Activated CD4-positive, alpha-beta T cell treated with anti-CD3 and anti-CD28 coated beads, Interleukin-2, amount 50 U/mL, for 1 hour (primary cell): ENCODE measurements at places on chromosomes 3 and 15.

GRCh38 chr3:156675830-156676767 lies 1.7 kb downstream of the TIPARP start:
- DNase-seq = peak; percentile 11

- peak; percentile 74 for DNase-seq
These were observed at the start of gene ELL3 for GRCh38 chr15:43776718-43777266. Gene ELL3, minus strand, starts transcription at chr15:43776966. Its CDS starts 65 bp downstream, at chr15:43776901.

DNA sequence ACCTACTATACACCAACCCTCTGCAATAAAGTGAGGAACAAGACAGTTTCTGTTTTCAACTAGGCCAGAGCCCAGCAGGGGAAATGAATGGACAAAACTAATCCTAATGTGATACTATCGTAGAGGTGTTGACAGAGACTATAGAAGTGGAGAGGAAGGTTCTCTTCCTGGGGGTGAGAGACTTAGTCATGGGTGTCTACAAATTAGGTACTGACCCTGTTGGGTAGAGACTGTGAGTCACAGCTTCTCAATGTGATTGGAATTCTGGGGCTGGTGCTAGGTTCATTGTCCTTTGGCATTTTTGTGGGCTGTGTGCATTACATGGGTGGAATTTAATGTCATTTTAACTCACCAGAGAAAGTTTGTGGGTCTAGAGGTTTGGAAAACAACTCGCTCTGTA lies 79.3 kb downstream of the ADAMTSL3 start:
- DNase-seq = no peak

DNA sequence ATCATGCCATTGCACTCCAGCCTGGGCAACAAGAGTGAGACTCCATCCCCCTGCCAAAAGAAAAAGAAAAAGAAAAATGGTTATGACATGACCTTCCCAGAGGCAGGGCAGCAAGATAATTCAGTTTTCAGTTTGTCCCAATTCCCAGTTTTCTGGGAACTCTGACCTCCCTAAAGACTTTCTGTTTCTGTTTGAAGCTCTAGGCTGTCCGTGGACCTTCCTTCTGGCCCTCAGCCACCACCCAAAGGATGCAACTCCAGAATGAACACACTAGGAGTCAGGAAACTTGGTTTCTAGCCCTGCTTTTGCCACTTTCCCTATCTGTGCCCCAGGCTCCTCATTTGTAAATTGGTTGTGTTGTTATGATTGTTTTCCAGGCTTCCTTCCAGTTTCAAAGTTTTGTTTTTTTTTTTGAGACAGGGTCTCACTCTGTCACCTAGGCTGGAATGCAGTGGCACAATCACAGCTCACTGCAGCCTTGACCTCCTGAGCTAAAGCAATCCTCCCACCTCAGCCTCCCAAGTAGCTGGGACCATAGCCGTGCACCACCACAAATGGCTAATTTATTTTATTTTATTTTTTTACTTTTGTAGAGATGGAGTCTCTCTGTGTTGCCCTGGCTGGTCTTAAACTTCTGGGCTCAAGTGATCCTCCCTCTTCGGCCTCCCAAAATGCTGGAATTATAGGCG lies 68.6 kb downstream of the CDC25A start:
- DNase-seq = no peak

DNA sequence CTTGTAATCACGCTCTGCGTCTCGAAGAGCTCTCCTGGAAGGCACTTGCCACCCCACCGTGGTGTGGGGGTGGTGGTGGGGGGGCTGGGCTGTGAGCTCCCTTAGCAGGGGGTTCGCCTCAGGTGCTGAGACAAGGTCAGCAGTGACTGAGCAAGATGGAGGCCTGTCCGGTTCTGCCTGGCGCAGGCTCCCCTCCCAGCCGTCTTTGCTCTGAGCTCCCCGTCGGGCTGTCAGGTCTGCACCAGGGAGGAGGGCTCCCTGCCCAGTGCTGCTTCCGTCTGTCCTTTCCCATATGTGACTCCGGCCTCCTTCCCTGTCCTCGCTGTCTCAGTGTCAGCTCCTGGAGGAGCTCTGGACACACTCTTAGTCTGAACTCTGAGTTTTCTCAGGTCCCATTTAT lies 80.0 kb downstream of the PLXNA1 start:
- DNase-seq = no peak

GRCh38 chr15:26232691-26233090 lies 369.6 kb upstream of the ATP10A start:
- DNase-seq = no peak

DNA sequence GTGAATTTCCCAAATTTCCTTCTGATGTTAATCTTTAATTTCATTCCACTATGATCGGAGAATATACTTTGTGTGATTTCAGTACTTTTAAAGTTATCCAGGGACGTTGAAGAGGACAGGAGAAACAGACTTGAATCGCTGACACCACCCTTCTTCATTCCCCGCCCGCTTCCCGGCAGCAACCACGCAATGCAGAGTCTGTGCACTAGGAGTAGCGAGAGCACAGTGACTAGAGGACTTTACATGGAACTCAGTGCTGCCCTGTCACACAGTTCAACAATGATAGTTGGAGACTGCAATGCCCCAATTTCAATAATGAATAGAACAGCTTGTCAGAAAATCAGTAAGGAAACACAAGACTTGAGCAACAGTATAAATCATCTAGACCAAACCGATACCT lies 73.9 kb downstream of the RNF13 start:
- DNase-seq = no peak

GRCh38 chr3:139427283-139428060 lies 38.0 kb upstream of the COPB2 start:
- no peak for DNase-seq

GRCh38 chr15:74869726-74870407 lies 3.3 kb downstream of the SCAMP2 start:
- DNase-seq = no peak

GRCh38 chr3:13828501-13829265 lies 51.2 kb downstream of the WNT7A start:
- DNase-seq = no peak

- no peak for DNase-seq
These were observed at the start of gene RARB for GRCh38 chr3:25427942-25428788. Gene RARB, plus strand, starts transcription at chr3:25428263. Its CDS starts 469 bp downstream, at chr3:25428732.

DNA sequence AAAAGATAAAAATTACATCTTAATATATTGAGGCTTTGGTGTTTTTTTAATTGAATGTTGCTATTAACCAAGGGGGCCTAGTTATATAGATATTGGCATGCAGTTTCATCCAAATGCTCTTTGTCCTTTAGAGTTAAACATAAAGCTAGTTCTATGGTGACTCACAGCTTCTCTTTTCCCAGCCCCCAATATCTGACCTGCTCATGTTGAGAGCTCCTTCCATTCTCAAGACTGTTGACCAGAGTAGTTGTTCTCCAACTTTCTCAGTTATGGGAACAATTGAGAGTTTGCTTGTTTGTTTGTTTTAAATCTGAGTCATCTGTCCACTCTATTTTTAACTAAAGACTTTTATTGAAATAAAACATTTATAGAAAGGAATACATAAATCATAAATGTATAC lies 15.8 kb upstream of the RARB start:
- DNase-seq = no peak

GRCh38 chr3:126136428-126137220 lies 43.8 kb downstream of the ALDH1L1 start:
- no peak for DNase-seq

DNA sequence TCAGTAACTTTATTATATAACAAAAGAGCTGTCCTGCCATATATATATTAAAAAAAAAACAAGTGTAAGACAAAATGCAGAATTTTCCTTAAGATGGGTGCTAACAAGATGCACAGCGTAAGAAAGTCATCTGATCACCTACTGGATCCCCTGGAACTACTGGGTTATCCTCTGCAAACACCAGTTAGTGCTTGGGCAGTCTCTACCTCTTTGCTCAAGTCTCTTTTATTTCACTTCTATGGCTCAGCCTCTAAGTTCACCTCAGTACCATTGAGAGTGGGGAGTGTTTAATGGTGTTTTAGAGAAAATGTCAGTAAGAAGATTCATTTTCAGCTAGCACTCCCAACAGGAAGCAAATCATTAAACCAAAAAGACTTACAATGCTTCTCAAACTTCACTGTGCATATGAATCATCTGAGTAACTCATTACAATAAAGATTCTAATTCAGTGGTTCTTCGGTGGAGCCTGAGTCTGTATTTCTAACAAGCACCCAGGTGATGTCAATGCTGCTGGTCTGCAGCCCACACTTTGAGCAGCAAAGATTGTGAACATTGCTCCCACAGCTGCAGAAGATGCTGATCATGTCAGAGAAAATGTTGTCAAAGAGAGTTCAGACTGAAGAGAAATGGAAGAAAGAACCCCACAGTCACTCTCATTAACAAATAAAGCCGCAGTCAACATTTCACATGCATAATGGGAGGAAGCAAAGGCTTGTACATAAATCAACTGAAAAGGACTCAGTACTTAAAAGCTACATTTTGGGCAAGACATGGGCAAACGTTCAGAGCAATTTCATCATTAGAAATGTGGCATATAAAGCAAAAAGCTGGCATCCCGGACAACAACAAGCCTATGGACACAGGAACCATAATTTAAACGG lies 227.1 kb upstream of the ATP11B start:
- DNase-seq = no peak

GRCh38 chr3:194817592-194817930 lies 131.9 kb downstream of the FAM43A start:
- no peak for DNase-seq

DNA sequence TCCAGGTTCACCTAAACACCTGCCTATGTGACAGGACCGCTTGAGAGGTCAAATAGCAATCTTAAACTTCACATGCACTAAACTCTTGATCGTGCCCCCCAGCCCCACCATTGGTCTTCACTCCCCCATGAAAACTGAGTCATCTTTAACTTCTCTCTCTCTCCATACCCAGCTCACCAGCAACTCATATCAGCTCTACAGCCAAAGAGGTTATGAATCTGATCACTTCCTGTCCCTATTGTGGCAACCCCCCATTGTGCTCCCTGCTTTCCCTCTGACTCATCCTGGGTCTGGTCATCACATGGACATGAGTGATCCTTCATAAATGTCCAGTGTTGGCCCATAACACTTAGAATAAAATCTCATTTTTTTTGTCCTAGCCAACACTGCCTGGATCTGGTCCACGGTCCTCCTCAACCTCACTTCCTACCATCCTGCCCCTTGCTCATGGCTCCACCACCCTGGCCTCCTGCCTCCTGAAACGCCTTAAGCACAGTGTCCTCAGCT lies 103.4 kb upstream of the HACD2 start:
- DNase-seq = no peak

DNA sequence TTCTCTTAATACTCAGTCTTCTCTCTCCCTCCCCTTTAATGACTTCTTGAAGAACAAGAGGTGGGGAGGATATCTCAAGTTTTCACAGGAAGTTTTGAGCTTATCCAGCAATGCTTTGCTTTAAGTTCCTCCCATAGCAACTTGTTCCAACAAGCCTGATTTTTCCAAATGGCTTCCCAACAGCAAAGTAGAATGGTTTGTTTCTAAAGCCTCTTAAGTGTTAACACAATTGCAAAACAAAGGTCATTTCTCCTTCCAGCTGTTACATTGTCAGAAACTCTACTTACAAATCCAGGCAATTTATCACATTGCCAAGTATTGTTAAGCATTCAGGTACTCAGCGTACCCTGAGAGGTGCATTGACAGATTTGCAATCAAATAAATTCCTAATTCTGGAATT lies 6.8 kb upstream of the ZNF770 start:
- DNase-seq = no peak

DNA sequence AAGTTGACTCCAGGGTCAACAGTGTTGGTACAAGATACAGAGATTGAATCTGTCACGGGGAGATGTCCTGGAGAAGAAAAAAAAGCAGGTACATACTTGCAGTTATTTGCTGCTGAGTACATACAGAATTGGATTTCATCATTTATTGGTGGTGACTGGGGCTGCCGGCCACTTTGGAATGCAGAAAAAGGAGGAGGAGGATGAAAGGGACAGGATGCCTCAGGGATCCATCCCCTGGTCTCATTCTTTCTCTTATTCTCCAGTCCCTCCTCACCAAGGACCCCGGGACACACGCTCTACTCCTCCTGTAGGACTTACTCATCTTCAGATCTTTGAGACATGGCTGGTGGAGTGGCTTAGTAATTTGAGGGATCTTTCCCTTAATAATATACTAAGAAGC lies 30.0 kb upstream of the MEIS2 start:
- no peak for DNase-seq

DNA sequence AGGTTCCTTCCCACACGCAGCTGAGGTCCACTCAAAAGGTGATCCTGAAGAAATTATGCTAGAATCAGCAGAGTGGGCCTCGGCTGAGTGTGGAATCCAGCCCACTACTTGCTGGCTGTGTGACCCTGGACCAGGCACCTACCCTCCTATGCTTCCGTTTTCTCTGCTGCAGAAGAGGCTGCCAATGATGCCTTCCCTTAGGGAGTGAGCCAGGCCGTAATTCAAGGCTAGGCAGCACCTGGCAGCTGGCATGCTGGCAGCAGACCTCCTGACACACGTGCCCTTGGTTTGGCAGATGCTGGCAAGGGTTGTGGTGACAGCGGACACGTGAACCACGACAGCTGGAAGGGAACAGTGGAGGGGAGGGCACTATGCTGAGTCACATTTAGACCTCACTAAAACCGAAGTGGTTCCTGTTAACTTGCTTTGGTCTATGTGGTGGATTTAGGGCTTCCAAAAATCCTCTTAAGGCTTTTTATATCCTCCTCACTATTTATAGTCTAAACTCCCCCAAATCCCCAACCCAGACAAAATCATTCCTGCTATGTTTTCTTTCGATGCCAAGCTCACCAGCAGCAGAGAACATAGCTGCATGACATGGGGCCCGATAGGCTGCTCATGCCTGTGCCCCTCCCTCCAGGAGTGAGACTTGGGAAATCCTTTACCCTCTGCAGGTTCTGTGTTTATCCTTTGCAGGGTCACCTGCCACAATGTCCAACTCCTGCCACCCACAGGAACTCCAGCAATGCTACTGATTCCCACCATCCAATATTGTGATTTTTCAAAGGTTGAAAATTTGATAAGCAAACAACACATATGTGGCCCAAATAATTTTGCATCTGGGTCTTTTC lies 10.6 kb upstream of the PCSK6 start:
- DNase-seq = no peak

DNA sequence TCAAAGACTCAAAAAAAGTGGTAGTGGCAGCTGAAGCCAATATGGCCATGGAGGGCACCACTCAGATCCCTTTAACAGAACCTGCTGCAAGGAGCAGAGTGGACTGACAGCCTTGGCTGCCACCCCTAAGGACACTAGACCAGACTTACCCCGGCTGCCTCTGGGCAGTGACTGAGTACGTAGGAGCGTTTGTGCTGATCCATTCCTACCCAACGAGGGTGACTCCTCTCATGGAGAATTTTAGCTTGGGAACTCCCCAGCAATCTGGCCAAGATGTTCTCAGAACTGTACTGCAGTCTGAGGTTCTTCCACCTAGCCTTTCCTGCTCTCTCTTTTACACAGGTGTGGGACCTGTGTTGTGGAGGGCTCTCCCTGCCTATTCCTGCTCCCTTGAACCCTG lies 22.1 kb downstream of the CLEC3B start:
- no peak for DNase-seq

- DNase-seq = no peak
These were observed 14.1 kb upstream of the GADL1 start for GRCh38 chr3:30908456-30909037.

- DNase-seq = no peak
These were observed 37.6 kb upstream of the RHCG start for GRCh38 chr15:89533861-89534544.
